Kidney epithelial cell (primary cell): ENCODE measurements at places on chromosomes 12 and 14.

GRCh38 chr12:18446061-18446644 is 184.8 kb downstream of the PIK3C2G start:
- no peak for DNase-seq

- no peak for DNase-seq
These were observed 105.2 kb downstream of the ZFC3H1 start for GRCh38 chr12:71558445-71558844.

GRCh38 chr14:55116246-55117030 is 12.6 kb upstream of the LGALS3 start:
- DNase-seq: no peak

DNA sequence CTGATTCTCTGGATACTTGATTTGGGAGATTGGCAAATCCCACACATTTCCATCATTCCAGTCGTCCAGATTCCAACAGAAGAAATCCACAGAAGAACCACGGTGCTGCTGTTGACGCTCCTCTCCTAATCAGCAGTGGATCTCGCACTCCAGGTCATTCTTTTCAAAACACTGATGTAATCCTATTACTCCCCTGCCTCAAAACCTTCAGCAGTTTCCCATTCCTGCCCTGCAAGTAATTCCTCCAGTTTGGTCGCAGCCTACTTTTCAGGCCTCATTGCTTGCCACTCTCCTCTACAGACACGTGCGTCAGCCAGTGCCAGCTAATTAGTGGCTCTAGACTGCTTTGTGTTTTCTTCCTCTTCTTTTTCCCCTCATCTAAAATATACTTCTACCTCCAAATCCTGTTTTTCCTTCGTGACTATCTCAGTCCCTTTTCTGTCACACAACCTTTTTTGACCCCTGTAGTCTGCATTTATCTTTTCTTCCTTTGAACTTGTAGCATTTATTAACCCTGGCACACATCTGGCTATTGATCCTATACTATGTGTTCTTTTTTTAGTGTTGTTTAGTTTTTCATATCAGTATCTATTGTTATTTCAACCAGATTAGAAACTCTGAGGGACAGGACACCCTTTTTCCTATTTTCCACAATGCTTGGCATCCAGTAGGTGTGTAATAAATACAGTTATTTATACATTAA is 36.8 kb downstream of the PRORP start:
- peak; percentile 57 for DNase-seq

DNA sequence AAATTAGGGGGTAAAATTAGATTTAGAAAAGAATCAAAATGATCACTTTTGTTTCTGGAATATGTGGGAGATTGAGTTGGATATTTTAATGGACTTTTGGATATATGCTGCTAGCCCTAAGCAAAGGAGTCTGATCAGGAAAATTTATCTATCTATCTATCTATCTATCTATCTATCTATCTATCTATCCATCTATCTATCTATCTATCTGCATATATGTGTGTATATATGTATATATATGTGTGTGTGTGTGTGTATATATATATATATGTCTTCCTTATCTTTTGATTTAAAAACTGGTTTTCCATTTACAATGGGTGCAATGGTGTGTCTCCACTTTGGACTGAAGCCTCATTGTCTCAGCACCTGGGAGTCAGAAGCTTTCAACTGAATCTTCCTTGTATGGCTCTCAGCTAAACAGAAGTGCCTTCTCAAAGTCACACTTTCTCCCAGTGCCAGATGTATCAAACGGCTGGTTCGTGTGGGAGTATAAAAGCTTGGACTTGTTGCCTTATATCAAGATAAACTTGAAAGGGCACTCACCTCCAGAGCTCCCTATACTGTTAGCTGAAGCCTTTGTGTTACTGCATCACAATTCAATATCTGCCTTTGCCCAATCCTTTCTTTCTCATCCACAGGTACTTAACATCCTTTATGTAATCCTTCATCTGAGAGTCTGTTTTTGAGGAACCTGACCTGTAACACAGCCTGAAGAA is 31.6 kb upstream of the CD69 start:
- no peak for DNase-seq
